ENCODE measurements at places on chromosomes 6 and 20.

DNA sequence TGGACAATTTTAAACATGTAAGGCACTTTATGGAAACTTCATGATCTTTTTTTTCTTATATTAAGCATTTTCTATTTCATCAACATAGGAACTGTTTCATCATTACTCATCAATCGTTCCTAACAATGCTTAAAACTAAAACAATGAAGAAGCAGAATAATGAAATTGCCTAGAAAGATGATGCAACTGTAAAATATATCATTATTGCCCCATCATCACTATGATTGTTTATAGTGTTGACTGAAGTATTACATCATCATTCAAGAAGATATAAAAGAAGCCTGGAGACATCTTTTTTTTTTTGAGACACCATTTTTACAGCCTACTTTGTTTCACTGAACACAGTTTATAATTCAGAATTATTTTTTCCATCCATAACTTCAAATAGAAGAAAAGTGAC is 147.2 kb downstream of the TRDN start:
- DNase-seq: no peak

DNA sequence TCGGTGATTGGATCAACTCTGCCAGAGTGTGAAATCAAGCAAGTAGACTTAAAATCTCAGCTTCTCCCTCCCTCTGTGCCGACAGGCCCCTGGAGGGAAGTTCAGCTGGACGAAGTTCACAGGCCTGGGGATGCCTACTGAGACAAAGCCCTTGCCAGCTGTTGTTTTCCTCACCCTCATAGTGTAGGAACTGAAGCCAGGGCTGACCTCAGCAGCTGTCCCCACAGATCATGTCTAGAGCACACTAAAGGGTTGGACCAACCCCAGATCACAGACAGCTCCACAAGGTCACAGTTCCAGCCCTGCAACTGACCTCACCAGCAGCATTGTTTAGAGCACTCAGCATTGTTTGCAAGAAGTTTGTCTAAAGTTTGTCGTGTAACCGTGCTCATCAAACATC is 261.9 kb upstream of the ECI2 start:
- DNase-seq: no peak

DNA sequence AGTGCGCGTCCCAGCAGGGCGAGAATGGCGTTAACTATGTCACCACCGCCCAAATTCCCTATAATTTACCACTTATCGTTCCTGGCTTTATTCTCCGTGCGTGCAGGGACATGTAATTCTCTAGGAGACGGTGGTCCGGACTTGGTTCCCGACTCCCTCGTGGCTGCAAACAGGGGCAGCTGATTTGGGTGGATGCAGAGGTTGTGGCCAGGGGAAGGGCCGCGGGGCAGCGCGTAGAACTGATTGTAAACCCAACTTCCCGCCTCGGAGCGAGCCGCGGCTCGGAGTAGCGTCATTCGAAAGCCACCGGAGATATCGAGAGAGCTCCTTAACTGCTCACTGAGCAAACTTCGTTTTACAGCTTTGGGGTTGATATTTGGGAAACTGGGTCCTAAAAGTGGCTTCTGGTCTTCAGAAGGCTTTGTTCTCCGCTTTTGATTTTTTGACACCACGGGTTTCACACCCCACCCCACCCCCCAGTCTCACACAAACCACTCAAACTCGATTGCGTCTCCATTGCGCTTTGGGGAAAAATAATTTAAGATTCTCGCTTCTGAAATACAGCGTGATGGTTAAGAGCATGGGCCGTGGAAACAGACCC is 17.5 kb upstream of the ZSCAN9 start:
- DNase-seq: peak; percentile 65

DNA sequence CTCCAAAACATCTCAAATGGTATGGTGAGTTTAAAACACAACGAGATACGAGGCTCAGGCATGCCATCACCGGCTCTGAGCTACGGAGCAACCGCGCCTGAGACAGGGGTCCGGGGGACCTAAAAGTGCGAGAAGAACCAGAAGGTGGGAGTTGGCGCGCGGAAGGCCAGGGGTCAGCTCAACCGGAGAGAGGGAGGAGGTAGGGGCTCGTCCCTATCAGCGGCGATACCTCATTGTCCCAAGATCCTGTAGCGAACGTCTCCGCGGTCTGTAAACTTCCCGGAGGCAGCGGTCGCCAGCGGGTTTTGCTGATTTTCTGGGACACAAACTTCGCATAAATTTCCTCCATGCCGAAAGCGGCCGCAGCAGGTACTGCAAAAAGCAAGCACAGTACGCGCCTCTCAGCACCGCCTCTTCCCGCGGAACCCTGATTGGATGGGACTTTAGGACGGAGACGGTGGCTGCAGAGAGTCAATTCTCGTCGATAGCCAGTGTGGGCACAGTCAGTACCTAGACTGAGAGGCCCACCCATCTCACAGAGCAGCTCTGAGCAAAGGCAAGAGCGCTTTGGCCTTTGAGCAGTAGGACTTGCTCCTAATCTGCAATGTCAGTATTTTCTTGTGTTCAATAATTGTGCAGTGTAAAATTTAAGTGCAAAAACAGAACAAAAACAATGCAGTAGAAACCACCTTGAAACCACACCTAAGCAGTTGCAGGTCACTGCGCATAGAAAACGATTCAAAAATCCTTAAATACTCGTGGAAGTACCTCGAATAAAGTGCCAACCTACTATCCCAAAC is at the start of gene NUP43:
Gene NUP43 (minus strand): TSS at position 383 of the 800 bp plus-strand sequence. CDS start 34 bp downstream, at position 349.
- DNase-seq: peak; percentile 95

DNA sequence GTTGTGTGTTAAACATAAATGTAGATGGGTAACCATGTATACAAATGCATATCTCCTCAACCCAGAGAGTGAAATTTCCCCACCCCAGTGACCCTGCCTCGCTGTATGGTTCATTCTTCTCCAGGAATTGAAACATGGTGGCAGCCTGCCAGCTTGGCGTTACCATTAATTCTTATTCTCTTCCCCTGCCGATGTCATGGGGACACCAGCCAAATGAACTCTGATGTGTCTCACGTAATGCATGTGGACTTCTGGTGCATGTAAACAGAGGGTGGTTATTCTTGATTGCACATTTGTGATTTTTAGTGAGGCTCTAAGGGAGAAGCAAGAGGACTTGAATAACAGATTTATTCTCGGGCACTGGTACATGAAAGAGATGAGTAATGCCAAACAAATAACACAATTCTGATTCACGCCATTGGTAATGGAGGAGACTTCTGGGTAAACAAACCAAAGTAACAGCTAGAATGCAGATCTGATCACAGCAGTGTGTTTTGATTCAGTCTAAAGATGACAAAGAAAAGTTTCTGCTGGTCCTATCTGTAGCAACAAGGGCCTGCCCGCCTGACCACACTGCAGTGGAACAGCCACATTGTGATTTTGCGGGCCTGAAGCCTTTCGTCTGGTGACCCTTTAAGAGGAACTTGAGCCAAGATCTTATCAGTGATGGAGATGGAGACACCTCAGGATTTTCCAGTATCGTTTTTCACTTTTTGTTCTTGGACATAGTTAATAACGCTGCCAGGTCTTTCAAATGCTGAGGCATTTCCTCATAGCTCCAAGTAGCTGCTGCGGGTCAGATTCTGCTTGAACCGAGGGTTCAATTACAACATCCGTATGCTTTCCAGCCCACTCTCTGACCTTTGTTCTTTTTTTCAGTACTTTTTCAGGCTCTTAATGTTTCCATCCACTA is 171.8 kb upstream of the AKAP12 start:
- DNase-seq: peak; percentile 95

GRCh38 chr20:45935416-45936046 is 1.0 kb downstream of the PCIF1 start:
- DNase-seq: peak; percentile 25

All from EL (cell line).